DMS53 (cell line): ENCODE measurements at places on chromosomes 1 and 21.

- no peak for DNase-seq
Measured at GRCh38 chr1:113684153-113684541, 75.1 kb downstream of the PHTF1 start.

- no peak for DNase-seq
Measured at GRCh38 chr1:39901464-39901713, 328 bp downstream of the MYCL start.

GRCh38 chr1:1398677-1399186 lies 403 bp downstream of the CCNL2 start:
- peak; percentile 69 for DNase-seq

DNA sequence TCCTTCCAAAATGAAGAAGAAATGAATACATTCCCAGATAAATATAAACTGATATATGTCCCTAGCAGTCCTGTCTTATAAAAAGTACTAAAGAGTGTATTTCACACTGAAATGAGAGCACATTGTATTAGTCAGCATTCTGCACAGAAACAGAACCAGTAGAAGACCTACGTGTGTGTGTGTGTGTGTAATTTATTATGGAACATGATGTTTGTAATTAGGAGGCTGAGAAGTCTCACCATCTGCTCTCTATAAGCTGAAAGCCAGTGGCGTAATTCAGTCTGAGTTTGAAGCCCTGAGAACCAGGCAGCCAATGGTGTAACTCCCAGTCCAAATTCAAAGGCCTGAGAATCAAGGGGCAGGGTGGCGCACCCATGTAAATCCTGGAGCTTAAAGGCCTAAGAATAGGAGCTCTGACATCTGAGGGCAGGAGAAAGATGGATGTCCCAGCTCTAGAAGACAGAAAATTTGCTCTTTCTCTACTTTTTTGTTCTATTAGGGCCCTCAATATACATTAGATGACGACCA lies 146.5 kb upstream of the LYPLAL1 start:
- DNase-seq, result no peak

DNA sequence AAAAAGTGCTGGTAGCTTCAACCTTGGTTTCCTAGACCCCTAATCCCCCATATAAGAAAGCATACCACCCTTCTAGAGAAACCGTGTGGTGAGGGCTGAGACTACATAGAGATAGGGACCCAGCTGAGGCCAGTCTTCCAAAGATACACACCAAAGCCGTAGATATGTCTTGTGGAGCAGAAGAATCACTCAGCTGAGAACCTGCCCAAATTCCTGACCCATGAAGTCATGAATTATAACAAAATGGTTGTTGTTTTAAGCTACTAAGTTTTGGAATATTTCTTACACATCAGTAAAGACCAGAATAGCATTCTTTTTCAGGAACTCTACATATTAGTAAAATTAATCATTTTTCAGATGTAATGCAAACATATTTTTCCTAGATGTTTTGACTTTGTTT lies 3.3 kb upstream of the SNRPE start:
- no peak for DNase-seq

- DNase-seq, result no peak
Measured at GRCh38 chr1:225517221-225517620, 89.4 kb upstream of the LBR start.
